HT-29 (cell line): ENCODE measurements at places on chromosomes 3 and 15. TPM values are rescaled to one million over a fixed set of nuclear protein-coding genes. Genes with fewer than 3 reads are reported as not detected.

- DNase-seq, result no peak
Measured at GRCh38 chr3:113141543-113141942, 69.8 kb upstream of the BOC start.

- peak; percentile 80 for DNase-seq
Measured at GRCh38 chr3:169813757-169814517, 1.2 kb upstream of the LRRC34 start.

DNA sequence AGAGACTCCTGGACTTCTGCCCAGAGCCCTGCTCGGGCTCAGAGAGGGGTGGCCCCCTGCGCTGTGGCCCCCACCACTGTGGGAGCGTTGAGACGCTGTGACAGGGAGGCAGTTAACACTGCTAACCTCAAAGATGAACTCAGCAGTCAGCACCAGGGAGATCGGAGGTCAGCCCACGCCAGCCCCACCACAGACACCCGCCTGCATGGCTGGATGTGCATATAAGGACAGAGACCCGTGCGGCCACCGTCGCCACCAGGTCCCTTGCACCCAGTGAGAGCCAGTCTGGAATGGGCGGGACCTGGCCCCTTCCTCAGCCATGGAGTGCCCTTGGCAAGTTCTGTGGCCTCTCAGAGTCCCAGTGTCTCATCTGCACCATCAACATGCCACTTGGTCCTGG, 48.5 kb upstream of the FURIN start:
- no peak for DNase-seq

DNA sequence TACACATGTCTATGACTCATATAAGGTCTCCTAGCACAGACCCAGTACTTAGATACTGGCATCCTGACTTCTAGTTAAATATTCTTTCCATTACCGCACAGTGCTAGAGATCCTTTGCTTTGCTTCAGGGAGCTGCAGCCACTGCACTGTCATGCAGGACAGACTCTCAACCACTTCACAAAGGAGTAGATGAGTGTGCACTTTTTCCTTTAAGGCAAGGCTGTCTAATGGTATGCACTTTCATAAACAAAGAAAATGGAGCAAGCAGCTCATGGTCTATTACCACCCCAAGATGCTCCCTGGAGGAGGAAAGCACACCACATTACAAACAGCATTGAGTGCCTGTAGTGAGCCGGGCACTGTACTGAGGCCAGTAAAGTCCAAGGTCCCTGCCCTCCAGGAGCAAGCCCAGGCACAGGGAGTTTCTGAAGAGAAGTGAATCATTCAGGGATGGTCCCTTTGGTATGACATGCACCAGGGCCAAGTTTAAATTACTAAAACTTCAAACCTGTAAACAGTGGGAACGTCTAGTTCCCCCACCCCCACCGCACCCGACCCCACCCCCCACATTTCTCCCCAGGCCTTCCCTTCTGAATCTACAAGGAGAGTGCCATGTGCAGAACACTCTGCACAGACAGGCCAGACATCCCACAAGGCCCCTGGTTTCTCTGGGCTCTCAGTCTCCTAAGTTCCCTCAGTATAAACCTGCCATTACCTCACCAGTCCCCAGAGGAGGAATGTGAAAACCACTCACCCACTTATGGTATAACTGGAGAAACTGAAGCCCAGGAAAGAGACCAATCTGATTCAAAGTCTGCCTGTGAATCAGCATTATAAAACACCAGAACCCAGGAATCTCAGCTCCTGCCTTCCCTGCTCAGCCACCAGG, 107.8 kb upstream of the BCL6 start:
- no peak for DNase-seq

GRCh38 chr3:161316006-161316689, 55.2 kb downstream of the SPTSSB start:
- peak; percentile 80 for DNase-seq

DNA sequence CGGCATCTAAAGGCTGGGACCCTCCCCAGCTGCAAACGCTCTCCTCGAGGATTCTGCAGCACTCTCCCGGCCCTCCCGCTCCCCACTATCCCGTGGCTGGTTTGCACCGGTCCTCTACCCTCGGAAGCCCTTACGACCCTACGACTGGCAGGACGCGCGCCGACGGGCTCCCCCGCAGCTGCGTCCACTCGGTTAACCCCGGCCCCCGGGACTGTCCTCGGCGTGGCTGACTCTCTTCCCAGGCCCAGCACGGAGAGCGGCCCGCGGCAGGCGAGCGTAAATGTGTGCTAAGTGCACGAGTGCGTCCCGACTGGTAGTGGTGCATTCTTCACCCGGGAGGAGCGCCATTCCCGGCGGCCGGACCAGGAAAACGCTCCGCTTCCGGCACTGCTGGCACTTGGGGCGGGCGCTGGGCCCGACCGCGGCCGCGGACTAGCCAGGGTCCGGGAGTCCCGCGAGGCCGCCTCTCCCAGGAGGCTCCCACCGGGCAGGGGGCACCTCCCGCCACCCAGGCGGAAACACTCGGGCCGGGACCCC, 508 bp downstream of the GORASP1 start:
- peak; percentile 50 for DNase-seq

- DNase-seq, result no peak
Measured at GRCh38 chr3:190456770-190457169, 7.1 kb upstream of the TMEM207 start.

- DNase-seq, result no peak
Measured at GRCh38 chr3:29694783-29695182, 413.9 kb downstream of the RBMS3 start.

The ERICH6 gene
- total RNA-seq, result not detected in 2 replicates
